Stimulated activated CD4-positive, alpha-beta T cell treated with anti-CD3 and anti-CD28 coated beads, TNF-alpha, amount 100 ng/mL, for 4 hours (primary cell): ENCODE measurements at places on chromosomes 16 and 17.

GRCh38 chr16:79601931-79602627 is 1.5 kb upstream of the MAF start:
- peak; percentile 65 for DNase-seq

DNA sequence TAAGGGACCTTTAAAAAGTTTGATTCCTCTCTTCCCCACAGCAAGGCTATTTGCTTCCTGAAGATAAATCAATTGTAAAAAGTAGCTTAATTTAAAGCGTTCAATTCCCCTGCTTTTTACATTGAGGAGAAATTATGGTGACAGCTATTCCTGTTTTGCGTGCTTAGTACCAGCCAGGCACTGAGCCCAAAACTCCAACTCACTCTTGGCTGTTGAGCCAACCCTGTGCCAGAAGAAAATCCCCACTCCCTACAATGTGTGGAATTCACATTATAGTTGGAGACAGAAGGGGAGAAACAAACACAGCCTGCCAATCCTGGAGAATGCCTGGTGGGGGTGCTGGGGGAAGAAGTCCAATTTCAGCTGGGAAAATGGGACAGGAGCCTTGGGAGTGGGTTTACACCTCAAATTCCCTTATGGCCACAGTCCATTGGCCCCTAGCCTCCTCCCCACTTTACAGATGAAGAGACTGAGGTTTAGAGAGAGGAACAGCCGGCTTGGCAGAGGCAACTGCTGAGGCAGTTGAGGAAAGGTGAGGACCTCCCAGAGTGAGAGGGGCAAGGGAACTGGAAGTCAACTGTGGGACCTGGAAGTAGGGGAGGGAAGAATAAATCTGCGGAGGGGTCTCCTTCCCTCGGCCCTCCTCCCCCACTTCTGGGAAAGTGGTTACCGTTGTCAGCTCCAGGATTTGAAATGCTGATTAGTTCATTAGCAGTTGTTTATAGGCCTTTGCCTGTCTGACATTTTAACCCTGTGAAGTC is 26.1 kb downstream of the CDH1 start:
- DNase-seq: no peak

DNA sequence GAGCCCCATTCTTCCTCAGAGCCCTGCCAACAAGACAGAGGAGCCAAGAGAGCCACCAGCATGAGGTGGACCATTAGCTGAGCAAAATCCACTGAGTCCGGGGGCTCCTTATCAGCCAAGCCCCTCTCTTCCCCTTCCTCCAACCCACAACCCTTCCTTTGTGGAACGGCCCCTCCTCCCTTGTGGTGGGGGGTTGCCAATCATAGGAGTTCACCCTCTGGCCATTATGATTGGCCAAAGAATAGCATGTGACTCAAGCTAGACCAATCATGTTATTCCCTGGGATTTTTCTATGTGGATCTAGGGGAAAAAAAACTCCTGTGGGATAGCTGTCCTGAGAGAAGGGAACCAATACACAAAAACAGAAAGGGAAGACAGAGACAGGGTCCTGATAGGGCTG is 120.5 kb downstream of the C16orf95 start:
- no peak for DNase-seq

GRCh38 chr16:83200005-83200779 is 573.4 kb downstream of the CDH13 start:
- no peak for DNase-seq

DNA sequence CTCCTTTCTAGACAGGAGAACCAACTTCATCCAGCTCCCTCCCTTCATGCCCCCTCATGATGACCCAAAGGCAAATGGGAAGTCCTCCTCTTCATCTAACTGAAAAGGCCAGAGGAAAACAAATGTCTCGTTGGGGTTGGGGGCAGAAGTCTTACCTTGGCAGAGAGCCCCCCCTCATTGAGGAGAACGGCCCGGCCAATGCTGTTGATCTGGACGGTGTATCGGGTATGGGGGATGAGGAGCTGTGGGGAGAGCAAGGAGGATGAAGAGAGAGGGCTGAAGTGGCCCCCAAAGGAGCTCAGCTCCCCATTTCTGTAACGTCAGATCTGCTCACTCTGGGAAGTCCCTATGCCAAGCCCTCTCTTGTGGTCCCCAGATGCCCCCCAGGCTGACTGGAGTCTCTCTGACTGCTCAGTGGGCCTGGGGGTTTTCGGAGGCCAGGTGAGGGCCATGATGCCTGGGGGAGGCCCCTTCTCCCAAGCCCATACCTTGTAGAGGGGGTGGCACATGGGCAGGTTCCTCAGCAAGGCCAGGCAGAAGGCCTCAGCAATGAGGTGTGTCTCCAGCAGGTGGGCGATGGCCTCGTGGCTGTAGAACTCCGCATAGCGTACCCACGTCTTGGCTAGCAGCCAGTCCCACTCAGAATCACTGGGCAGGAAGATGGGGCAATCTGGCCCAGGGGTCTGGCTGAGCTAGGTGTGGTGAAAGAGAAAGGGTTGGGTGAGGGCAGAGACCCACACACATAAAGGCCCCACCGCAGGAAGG is 10.8 kb downstream of the ALOX12B start:
- no peak for DNase-seq

DNA sequence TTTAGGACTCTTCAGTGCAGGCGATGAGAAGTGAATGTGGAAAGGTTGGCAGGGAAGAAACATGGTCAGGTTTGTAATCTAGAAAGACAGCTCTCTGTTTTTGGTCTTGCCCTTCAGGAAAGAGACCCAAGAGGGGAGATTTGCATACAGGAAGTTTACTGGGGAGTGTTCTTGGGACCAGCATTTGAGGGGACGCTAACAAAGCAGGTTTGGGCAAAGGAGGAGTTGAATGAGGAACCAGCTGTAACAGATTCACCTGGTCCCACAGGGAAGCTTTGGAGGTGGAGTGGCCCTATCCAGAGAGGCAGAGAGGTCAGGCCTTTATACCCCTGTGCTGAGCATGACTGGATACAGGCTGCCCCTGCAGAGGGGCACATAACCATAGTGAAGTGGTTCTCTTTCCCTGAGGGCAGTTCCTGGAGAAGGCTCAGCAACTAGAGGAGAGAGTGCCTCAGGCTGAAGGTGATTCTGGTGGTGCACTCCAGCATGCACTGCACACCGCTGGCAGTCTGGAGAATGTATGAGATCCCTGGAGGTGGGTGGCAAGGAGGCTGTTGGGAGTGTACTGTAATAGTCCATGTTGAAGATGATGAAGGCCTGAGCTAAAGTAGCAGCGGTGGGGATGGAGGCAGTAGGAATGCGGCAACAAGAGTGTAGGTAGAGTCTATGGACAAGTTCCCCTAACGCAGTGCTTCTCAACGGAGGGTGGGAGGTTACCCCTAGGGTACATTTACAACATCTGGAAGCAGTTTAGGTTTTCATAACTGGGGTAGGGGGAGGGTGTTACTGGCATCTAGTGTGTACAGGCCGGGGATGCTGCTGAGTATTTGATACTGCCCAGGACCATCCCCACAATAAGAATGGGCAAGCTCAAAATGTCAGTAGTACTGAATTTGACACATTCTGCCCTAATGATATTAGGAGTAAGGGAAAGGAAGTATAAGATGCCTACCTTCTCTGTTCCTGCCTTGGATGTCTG is 37.2 kb downstream of the MAP2K6 start:
- no peak for DNase-seq

DNA sequence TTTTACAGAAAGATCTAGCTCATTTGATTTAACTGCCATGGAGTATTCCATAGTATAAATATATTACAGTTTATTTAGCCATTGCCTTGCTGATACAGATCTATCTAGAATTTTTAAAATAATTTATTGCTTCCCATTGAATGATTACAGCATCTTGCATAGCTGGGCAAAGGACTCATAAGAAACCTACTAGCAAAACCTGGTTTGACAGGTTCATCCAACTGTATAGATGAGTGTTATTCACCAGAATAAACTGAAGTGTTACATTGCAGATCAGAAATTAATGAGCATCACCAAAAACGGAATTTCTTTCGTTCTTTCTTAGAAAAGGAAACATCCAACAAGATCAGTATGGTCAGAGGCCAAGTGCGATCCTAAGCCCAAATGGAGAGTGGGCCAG is 202.2 kb upstream of the CACNG5 start:
- DNase-seq: no peak

- no peak for DNase-seq
Measured at GRCh38 chr16:79393127-79393526, 207.4 kb downstream of the MAF start.

DNA sequence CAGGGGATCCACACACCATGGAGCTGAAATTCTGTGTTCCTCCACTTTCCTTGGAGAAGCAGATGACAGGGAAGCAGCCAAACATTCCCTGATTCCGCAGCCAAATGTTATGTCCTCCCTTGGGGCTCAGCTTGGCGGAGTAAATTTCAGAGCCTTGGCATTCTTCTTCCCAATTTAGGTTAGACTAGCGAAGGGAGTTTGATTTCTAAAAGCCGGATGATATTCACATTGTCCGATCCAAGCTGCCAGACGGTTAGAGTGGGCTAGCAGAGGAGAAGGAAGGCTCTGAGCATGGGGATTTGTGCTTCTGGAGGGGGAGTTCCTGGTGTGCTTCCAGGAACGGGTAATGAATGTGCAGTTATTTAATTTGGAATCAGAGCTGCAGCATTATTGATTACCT is 380.4 kb upstream of the EEF2KMT start:
- DNase-seq: no peak

DNA sequence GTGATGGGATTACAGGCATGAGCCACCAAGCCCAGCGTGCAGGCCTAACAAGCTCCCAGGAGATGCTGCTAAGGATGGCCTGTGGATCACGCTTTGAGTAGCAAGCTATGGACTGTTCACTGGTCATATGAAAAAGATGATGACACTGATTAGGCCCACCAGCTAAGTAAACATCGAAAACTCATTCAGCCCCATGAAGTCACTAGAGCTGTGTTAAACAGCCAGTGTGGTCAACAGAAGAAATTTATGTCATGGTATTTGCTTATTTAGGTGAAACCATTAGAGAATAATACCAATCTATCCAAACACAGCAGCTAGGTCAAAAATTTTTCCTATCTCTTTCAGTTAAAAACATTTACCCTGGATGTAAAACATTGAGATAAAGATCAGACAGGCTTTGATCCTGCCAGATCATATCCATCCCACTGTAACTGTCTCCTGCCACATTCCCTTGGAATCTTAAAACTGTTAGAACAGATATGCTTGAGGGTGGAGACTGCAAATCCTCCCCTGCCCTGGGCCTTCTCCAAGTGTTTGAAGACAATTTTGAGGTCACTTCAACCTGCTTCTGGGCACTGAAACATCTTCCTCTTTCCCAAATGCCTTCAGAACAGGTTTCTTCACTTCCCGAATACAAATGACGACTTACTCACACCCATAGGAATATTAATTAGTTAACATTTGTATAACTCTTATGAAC is 30.9 kb downstream of the HOXB1 start:
- DNase-seq: no peak

DNA sequence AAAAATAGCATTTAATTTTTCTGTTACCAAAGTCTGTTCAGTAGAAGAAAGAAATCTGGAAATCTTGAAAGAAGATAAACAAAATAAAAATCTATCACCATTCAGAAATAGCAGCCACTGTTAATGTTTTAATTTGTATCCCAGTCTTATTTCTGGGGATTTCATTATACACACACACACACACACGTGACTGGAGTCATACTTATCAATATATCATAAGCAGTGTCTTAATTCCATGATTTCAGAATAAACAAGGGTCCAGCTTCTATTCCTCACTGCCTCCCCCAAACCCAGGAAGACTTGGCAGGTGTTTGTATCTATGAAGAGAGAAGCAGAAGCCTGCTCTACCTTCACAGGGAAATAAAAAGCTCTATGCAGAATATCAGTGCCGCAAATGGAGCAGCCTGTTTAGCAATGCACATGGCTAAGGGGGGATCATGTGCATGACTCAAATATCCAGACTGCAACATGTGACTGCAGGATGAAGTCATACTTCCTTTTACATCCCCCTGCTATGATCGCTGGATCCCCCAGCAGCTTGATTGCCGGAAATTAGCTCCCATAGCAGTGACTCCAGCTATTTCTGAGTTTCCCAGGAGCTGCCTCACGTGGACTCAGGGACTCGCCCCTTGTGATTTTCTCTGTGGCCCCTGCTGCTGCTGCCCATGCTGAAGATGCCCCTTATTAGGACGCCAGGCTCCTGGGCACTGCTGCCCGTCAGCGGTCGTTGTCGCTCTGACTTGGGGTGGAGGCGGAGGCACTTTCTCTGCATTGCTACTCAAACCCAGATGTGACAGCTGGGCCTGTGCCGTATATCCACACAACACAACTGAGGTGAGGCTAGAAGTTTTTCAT is 341.0 kb downstream of the CPPED1 start:
- DNase-seq: no peak

DNA sequence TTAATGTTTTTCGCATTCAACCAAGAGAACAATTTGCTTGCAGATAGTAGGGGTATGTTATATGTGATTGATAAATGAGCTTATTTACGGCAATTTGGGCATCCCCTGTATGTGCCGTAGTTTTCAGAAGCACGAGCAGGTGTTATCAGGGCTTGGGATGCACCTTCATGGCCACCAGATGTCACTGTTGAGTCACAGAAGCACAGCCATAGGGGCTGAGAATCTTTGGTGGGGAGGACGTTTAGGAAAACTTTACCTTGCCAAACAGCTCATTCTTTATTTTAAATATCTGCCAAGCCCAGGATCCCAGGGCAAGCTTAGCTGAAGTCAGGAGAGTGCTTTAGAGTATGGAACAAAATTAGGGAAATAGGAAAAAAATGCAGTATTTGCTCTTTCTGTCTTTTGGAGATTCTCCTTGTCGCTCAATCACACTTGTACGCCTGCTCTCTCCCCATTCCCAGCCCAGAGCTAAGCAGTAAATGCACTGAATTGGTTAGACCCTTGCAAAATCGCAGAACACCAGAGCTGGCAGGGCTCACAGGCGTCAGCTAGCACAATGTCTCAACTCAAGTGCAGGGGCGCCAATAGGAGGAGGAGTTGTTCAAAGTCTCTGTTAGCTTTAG is 93.6 kb upstream of the MPHOSPH6 start:
- peak; percentile 25 for DNase-seq

GRCh38 chr16:79008869-79009179 is 591.7 kb downstream of the MAF start:
- no peak for DNase-seq

- DNase-seq: no peak
Measured at GRCh38 chr16:58499615-58500351, at the start of gene NDRG4. NDRG4 (plus strand) TSS chr16:58500143; CDS start chr16:58500249, 106 bp downstream.

DNA sequence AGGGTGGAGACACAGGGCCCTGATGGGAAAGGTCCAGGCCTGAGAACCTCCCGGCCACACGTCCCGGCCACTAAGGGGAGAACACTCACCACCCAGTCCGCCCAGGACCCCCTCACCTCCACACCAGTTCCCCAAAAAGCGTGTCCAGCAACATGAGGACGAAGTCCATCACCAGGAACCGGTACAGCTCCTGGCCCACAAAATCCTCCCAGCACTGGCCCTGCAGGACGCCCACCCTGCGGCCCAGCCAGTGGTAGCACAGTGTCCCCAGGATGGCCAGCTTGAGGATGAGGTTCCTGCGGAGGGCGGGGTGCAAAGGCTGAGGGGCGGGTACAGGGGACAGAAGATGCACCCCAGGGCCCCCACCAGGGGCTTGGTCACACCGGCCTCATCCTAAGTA is 8.0 kb downstream of the TMC6 start:
- DNase-seq: no peak

DNA sequence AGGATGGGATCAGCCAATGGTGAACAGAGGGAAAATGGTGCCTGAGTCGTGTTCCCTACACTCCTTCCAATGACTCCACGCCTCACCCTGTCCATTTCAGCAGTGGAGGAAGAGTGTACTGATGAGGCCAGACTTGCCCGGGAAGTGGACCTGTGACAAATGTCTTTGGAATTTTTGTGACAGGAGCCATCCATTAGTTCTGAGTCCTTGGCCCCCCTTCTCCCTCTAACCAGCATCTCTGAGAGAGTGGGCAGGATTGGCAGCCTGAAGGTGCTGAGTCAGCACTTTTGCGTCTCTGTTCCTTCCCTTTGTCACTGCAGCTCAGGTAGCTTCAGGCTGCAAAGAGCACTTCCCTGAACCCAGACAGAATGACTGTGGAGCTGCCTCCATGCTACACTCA is 30.8 kb downstream of the BEAN1 start:
- no peak for DNase-seq
